ENCODE measurements at places on chromosomes 4 and X.

DNA sequence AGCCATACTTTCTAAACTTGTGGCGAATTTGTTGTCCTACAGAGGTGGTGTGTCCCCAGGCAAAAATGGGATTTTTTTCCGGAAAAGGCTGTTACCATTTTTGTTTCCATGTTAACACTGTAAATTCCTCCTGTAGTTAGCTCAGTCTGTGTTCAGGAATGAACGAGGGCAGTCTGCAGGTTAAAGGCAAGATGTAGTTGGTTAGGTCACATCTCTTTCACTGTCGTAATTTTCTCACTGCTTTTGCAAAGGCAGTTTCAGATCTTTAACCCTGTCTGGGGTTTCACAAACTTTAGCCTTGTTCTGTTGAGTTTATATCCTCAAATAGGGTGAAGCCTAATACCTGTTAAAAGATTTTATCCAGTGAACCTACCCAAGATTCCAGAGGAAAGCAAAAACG lies 50.5 kb upstream of the PUDP start:
- DNase-seq: no peak

DNA sequence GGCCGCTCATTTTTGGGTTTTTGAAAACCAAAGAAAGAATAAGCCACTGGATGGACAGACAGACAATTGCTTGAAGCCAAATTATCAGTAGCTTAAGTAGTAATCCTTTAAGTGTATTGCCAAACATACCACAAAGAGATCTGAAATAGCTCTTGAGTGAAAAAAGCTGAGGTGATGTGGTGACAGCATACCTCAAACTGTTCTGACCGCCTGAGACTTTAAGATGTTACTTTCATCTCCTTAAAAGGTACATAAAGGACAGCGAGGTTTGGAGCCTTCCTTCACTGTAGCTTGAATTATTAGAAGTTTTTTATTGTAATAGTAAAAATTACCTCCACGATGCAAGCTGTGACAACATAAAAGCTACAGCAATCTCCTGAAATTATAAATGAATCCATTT lies 271.5 kb upstream of the FAM241A start:
- no peak for DNase-seq

- DNase-seq: no peak
Observed at GRCh38 chrX:69238887-69239231, 73.6 kb upstream of the PJA1 start.

- no peak for DNase-seq
Observed at GRCh38 chrX:104270916-104271512, 16.3 kb upstream of the ESX1 start.

GRCh38 chr4:176758731-176759130 lies 34.0 kb downstream of the VEGFC start:
- DNase-seq: no peak

GRCh38 chrX:14303891-14304290 lies 225.4 kb upstream of the GLRA2 start:
- DNase-seq: no peak

DNA sequence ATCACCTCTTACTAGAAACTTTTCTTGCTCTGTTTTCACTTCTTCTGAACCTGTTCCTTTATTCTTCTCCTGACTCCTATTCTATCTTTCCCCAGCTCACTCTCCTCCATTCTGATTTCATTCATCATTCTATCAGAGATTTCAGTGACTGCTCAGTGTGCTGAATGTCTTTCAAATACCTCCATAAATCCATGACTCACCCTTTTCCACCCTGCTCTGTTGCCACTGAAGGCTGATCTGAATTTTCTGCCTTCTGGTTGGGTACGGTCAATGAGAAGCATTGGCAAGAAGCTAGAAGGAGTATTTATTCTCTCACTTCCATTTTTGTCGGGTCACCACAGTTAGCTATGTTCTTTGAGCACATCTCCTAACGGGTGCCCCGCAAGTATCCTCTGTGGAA lies 265.9 kb downstream of the CBLL2 start:
- no peak for DNase-seq

- no peak for DNase-seq
Observed at GRCh38 chr4:76278583-76278982, 27.1 kb downstream of the FAM47E start.

GRCh38 chrX:518319-518718 lies 112.3 kb upstream of the SHOX start:
- DNase-seq: no peak

- DNase-seq: no peak
Observed at GRCh38 chrX:42628471-42628870, 149.5 kb downstream of the PPP1R2C start.

- DNase-seq: no peak
Observed at GRCh38 chr4:123449362-123449761, 52.8 kb downstream of the SPRY1 start.

GRCh38 chr4:45554423-45554822 lies 569.4 kb downstream of the GABRG1 start:
- DNase-seq: no peak
